ENCODE measurements at places on chromosomes 6 and 20. TPM values are rescaled to one million over a fixed set of nuclear protein-coding genes. Genes with fewer than 3 reads are reported as not detected.

Gene HLA-DRB5
- 0.83 TPM for total RNA-seq

DNA sequence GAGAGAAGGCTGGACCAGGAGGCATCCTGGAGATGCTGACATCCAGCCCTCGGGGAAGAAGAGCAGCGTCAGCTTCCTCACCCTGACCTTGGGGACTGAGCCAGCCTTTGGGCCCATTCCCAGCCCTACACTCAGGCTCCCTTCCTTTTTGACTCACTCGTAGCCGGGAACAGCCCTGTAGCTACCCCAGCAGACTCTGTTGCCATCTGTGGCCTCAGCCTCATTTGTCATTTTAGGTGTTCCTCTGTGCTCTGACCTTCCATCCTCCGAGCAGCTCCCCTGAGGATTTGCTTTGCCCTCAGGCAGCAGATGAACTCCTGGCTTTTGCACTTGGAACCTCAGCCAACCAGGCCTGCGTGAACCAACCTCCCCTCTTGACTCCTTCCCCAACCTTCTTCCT is 67.5 kb downstream of the ELOVL2 start:
- peak; percentile 91 for DNase-seq

Gene NKX2-4
- not detected for total RNA-seq

DNA sequence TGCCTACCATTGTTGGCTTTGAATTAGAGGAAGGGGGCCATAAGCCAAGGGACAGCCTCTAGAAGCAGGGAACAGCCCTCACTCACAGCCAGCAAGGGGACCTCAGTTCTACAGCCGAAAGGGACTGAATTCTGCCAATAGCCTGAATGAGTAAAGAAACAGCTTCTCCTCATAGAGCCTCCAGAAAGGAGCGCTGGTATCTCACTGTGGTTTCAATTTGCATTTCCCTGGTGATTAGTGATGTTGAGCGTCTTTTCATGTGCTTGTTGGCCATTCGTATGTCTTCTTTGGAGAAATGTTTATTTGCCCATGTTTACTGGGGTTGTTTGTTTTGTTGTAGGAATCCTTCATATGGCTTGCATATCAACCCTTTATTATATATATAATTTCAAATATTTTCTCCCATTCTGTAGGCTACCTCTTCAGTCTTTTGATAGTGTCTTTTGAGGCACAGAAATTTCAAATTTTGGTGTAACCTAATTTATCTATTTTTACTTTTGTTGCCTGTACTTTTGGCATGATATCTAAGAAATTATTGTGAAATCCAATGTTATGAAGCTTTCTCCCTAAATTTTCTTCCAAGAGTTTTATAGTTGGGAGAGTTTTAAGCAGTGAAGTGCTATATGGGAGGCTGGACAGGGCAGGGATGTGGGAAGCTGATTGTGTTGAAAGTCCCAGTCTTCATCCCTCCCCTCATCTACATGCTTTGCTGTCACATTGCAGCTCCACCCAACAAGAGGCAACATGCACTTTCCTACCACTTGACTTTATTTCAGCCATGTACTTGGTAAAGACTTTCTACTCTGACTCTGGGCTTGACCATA is 82.3 kb upstream of the SHLD1 start:
- no peak for DNase-seq

Gene DEF6
- total RNA-seq: 4.7 TPM

DNA sequence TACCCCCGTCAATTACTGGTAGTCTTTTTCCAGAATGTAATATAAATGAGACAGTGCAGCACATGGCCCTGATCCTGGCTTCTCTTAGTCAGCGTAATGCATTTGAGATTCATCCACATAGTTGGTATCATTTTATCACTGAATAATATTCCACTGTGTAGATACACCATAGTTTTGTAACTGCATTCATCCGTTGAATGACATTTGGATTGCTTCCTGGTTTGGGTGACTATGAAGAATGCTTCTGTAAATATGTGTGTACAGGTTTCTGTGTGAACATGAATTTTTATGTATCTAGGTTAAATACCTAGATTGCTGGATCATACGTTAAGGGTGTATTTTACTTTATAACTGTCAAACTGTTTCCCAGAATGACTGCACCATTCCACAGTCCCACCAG is 62.6 kb upstream of the STMND1 start:
- peak; percentile 17 for DNase-seq

Gene SPATA25
- total RNA-seq: 3.3 TPM

DNA sequence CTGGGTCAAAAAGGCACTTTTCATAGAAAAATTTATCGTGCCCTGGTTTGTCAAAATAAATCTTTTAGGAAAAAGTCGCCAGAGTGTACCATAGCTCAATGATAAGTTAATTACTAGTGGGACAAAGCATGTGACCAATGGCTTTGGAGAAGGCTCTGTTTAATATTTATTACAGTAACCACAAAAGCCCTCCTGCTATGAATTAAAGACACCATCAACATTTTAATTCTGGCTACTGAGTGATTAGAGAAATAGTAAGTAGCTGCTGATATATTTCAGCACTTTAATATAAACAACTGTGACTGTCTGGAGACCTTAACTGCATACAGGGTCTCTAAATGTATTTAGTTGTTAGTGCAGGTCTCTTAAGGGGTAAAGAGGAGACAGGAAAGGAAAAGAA is 38.3 kb downstream of the KIF13A start:
- DNase-seq: no peak

DNA sequence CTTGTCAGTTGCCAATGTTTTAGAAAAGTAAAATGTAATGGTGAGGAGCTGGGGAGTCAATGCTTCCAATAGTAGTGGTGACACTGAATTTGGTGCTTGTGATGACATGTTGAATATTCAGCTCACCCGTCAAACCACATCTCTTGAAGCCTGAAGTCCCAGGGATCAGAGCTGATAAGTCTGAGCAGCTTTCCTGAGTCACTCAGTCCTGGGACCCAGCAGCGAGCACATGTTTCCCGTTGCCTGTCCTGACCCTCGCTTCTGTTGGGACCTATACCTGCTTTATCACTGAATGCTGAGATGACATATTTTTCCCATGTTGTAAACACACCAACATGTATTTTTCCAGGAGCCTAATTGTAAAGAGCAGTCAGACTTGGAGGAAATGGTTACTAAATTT is 693.6 kb downstream of the QKI start:
- DNase-seq: no peak

DNA sequence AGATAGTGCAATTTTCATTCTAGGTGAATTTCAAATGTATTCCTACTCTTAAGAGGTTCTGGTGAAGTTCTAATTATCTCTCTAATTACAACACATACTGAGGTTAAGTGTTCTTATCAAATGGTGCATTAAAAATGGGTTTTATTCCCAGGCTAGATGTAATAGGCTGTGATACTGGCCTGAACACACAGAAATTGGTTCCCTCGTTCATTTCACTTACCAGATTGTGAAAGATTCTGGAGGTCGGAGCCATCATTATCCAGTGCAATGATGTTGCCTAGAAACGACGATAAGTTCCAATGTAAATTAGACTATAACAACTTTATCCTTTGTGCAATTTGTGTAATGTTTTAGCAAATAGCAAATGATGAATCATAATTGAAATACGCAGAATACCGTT is 172.6 kb upstream of the SOX4 start:
- DNase-seq: no peak

Gene FOXA2
- total RNA-seq: not detected

GRCh38 chr6:168737481-168737880 is 296.5 kb downstream of the SMOC2 start:
- peak; percentile 62 for DNase-seq
